ENCODE measurements at places on chromosomes 16 and 17.

GRCh38 chr16:62342216-62342615 lies 306.0 kb upstream of the CDH8 start:
- no peak for DNase-seq

DNA sequence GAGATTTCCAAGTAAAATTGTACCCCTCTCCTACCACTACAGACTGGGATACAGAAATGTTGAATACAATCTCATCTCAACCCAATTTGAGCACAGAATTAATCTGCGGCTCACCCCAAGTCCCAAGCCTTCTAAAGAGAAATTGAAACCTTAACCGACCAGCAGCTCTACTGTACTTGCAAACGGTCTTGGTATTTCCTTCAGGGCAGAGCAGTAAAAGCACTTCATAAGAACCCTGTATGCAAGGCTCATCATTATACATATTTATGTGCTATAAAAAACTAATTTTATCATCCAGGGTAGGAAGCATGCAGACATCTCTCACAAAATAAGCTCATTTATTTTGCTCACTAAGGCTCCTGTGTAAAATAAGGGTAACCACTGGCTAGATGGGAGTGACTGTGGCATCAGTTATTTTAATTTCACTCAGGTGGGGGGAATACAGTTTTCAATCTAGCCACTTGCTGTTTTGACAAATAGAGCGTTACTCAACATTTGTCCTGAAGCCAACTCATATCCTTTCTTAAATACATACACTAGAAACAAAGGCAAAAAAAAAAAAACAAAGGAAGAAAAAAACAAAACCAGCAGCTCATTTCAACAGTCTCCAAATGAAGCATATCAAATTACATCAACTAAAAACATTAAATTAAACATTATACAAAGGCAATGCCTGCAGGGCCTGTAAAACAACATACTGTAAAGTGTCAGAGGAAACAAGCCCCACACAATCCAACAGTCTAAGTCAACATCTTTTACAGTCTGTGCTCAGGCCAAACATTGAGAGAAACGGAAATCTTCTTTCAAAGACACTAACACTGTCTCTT lies 65.0 kb downstream of the PARN start:
- peak; percentile 32 for DNase-seq

DNA sequence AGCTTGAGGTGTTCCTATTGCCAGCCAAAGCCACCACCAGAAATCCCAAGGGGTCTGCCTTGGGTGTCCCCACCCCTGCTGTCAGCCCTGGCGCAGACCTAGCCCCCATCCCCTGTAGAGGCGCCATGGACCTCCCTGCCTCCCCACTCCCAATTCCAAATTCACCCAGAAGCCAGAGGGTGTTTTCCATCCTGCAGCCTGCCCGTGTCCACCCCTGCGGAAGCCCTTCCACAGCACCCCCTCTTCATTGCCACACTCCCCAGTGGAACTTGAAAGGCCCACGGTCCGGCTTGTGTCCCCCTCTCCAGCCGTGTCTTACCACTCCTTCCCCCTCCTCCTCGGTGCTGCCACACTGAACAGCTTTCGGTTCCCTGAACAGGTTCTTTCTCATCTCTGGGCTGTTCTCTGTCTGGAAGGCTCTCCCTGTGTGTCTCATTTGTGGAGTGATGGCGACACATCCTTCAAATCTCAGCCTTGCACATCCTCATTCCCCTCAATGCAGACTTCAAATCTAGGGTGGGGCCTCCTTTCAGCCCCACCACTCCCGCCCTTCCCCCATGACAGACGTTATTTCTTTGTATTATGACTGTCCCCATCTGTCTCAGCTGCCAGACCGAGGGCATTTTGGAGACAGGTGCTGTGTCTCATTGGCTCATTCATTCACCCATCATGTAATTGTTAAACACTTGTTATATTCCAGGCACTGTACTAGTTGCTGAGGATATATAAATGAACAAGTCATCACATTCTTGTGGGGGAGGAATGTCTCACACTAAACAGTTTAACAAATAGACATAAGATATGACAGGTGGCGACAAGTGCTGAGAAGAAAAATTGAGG lies 36.3 kb downstream of the ADGRG5 start:
- no peak for DNase-seq

GRCh38 chr17:6142701-6143100 lies 72.5 kb downstream of the WSCD1 start:
- DNase-seq: no peak

GRCh38 chr17:20300436-20300934 lies 166.9 kb downstream of the LGALS9B start:
- DNase-seq: peak; percentile 87

DNA sequence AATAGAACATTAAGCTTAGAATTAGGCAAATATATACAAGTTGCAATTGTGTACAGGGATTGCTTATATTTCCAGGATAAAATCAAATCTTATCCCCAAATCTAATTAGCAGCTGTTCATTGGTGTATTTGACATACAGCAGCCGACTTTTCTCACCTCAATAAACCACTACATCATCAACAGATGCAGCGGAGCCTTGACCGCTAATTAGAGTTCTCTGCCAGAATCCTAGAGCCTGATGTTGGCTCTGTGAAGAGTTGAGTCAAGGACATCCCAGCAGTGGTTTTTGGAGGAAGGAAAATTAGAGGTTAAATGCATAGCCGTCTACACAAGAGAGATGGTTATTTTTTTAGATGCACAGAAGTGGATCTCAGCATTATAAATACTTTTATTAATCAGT lies 221.9 kb upstream of the CACNG5 start:
- DNase-seq: no peak

- peak; percentile 37 for DNase-seq
Observed at GRCh38 chr16:22898874-22899348, 84.9 kb downstream of the HS3ST2 start.

- DNase-seq: no peak
Observed at GRCh38 chr17:59712862-59713261, 5.4 kb downstream of the VMP1 start.

DNA sequence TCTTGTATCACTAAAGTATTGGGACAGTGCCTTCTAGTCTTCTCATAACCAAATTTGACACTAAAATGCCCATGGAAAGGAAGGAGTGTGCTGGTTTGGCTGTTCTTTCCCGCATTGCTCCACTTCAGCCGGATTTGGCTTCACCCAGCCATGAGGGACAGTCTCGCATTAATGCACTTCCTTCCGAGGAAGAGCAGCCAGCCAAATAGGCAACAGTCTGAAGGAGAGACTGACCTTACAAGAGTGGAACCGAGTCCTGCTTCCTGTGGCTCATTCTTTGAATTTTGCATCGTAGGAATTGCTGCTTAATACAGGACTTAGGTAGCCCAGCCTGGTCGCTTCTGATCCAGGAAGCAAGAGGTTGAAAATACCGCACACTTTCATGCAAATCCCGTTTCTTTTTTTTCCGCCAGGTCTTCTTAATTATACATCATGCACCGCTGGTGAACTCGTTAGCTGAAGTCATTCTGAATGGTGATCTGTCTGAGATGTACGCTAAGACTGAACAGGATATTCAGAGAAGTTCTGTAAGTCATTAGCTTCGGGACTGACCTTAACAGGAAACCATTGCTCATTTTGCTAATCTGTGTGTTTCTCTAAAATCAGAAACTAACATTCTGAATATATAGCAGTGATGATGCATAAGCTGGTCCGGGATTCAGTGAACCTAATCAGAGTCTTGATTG lies 38.2 kb downstream of the CLEC16A start:
- DNase-seq: no peak

DNA sequence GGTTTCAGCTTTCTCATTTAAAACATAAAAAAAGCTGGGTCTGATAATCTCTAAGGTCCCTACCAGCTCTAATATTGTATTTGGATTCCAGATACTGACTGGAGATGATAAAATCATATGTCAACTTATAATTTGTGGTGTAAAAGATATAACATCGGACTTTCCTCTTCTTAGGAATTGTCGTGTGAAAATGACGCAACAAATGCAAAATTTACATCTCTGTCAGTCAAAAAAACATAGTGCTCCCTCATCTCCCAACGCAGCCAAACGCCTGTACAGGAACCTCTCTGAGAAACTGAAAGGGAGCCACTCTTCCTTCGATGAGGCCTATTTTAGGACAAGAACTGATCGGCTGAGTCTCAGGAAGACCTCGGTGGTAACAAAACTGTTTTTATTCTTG lies 197.3 kb downstream of the ANKFN1 start:
- no peak for DNase-seq

GRCh38 chr17:64155751-64156544 lies 26.0 kb upstream of the ERN1 start:
- no peak for DNase-seq

- no peak for DNase-seq
Observed at GRCh38 chr16:25692742-25693508, 1.2 kb downstream of the HS3ST4 start.

DNA sequence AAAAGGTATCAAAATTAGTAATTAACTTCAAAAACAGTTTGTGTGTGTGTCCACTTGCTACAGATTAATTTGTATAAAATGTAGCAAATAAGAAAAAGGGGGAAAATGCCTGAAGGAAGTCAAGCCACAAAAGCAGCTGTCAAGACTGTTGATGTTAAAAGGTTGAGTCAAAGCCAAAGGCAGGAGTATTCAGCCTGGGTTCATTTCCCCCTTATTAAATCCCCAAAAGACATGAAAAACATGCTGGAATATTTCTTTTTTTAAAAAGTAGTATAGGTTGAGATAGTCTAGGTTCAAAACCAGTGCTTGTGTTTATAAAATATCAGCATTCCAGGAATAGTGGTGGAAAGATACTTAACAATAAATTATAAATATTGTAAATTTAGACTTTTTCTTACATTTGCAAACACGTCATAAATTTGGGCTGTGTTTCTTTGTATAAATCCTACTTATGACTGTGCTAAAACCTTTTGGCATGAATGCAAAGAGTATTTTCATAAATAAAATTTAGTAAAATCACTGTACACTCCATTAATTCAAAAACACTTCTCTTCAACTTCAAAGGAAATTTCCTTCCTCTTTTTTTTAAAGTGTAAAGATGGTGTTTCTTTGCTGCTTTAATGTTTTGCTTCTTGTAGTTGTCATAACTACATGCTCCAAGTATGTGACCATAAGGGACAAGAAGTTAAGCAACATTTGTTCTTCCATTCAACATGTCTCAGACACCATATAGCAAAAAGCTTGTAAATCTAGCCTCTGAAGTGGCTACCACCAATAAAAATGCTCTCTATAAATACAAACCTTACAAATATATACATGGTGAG lies 72.0 kb downstream of the SKAP1 start:
- DNase-seq: no peak
